ENCODE measurements at places on chromosomes 7 and 10.

- peak; percentile 97 for DNase-seq
Observed at GRCh38 chr7:92904244-92905131, 68.1 kb upstream of the CDK6 start.

DNA sequence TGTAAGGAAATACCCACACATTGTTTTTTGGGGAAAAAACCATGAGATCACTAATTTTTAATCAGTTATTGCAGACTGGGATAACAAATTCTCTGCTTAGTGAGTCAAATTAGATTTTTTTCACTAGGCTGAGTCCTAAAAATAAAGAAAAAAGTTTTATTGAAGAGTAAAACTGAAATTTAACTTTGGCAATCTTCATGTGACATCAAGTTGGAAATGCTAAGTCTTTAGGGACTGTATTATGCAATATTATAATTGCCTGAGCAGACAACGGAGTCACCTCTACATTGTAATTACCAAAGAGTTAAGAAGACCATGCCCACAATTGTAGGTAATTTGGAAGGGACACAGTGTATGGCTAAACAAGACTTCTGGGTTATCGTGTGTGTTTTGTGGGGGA lies 2.2 kb upstream of the CLEC5A start:
- DNase-seq: no peak

DNA sequence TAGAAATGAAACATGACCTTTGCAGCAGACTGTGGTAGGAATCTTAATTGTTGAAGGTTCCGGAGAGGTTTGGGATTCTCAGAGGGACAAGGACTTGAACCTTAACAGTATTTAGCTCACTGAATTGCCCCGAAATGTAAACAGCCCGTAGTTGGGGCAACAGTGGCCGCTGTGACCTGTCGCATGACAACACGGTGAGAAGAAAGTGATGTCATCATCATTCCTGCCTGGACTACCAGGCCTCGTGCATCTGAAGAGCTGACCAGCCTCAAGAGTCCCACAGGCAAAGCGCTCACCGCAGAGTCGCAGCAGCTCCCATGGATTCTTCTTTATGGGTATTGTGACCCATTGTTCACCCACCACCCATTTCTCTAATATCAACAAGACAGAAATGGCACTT lies 250.6 kb downstream of the KLF6 start:
- peak; percentile 48 for DNase-seq

DNA sequence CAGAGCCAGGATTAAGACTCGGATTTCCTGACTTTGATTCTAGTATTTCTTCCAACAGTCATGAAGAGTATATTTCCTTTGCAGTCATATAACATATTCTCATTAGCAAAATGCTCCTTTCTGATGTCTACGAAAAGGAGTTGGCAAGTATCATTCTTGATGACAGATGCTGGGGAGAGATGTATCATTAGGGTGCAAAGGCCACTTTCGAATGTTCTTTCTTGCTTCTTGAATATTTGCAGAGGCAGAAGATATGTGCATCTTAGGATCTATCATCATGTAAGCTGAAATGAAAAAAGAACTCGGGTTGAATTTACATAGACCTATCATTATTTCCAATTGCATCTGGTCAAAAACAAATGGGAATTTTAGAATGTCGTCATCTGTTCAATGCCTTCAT lies 294.4 kb downstream of the BAMBI start:
- no peak for DNase-seq

GRCh38 chr10:115882021-115882420 lies 391.0 kb downstream of the GFRA1 start:
- no peak for DNase-seq

Data from IMR-90 (cell line).